ENCODE measurements at places on chromosomes 3 and 15.

- DNase-seq = no peak
Observed at GRCh38 chr3:139642996-139643395, 34.8 kb downstream of the NMNAT3 start.

DNA sequence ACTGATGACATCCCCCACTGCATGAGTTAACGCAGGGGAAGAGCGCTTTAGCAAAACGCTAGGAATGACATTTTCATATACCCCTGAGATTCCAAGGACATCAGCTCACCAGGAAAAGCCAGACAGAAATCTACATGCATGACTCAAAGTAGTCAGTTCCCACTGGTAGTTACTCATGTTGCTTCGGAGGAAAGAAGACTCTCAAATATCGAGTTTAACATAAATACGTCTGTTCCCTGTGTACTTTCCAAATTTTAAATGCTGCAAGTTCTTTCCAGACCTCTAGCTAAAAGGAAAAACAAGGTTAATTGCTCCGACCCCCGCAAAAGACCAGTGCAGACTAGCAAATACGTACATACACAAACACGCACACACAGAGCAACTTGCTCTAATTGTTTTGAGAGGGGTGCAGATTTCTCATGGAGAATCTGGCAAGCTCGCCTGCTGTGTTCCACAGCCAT, 115.4 kb upstream of the PRICKLE2 start:
- no peak for DNase-seq

DNA sequence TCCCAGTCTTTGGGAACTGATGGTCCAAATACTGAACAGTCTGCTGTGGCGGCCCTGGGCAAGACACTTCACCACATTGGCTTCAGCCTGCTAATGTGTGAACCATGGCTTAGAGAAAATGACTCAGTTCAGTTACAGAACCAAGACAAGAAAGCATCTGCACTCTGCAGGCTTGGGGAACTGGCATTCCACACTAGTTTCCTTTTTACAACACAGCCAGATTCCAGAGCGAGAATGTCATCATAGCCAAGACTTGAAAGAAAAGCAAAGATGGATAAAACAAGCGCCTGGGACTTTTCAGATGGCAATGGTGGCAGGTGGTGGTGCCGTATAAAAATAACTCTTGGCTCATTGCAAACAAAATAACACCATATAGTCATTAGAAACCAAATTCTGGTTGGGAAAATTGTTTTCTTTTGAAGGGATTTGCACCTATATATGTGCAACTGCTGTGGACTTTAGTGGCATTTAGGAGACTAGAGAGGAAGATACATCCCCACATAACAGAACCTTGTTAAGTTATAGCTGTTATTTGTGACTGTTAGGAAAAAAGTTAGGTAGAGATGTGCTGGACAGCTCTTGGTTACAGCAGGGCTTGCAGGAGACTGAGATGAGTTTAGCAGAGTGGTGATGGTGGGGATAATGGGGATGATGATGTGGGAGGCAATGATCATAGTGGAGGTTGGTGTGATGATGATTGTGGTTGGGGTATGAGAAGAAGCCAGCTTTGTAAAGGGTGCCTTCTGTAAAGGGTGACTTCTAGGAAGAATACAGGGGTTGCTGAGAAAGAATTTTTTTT, 273.6 kb downstream of the THRB start:
- no peak for DNase-seq

- no peak for DNase-seq
Observed at GRCh38 chr15:76168237-76168984, 108.6 kb downstream of the TMEM266 start.

DNA sequence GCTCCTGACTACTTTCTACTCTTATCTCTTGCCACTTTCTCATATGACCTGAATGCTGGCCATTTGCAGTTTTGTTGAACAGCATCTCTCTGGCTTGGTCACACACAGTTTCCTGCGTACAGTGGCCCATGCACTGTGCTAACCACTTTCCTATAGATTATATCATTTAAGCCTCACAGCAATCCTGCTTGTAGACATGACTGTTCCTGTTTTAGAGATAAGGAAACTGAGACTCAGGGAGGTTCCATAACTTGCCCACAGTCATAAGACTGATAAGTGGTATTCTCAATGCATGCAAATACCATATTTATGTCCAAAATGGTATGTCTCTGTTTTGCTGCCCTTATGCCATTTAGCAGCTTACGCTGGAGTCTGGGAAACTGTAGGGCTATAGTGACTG, 229.5 kb downstream of the NR1D2 start:
- no peak for DNase-seq

DNA sequence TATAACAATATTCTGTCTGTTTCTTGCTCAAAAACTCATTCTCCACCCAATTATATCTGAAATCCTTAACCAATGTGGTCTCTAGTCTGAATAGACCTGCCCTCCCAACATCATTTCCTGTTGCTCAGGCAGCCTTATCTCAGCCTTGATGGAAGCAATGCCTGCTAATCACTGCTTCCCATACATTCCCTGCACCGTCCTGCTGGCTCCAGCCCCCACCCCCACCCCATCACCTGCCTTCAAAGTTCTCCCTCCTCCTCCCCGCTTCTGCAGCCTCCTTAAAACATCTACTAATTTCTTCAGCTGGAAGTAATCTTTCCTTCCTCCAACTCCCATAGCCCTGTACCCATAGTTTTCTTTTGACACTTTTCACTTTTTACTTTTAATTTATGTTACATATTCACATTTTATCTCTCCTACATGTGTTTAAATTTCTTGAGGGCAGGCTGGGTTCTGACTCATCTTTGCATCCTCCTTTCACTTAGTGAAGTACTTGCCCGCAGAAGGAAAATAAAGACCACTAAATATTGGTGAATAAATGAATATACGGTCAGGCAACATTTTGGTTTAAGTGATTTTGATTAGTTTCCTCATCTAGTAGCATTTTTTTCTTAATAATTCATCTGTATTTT, 98.2 kb downstream of the MEIS2 start:
- no peak for DNase-seq

GRCh38 chr15:39219608-39220007, 361.3 kb upstream of the THBS1 start:
- no peak for DNase-seq

- DNase-seq = no peak
Observed at GRCh38 chr3:116384717-116385116, 60.6 kb downstream of the LSAMP start.

DNA sequence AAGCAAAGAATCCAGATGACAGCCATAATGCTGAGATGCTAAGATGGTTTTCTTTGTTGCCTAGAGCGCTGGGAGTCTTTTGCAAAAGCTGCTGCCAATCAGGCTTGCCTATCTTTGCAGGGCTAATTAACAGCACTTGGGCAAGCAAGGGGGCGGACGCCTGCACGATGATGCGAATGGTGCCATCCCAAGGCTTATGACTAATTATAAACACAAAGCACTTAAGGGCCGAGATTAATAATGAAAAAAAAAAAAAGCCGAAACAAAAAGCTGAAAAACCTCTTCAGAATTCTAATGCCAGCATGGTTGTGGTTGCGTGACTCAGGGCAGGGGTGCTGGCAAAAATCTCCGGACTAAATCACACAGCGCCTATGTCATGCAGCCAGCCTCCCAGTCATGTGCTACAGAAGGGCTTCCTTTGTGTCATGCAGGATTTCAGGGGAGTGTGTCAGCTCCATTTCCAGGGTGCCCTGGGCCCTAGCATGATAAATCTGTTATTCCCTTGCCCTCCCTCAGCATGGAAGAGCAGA, 185.0 kb upstream of the ANKRD28 start:
- DNase-seq = no peak

GRCh38 chr15:101676921-101677329, 24.7 kb upstream of the TM2D3 start:
- DNase-seq = no peak

- DNase-seq = no peak
Observed at GRCh38 chr3:144039661-144040060, 68.0 kb downstream of the DIPK2A start.

- no peak for DNase-seq
Observed at GRCh38 chr3:143810953-143811265, 37.4 kb downstream of the SLC9A9 start.

DNA sequence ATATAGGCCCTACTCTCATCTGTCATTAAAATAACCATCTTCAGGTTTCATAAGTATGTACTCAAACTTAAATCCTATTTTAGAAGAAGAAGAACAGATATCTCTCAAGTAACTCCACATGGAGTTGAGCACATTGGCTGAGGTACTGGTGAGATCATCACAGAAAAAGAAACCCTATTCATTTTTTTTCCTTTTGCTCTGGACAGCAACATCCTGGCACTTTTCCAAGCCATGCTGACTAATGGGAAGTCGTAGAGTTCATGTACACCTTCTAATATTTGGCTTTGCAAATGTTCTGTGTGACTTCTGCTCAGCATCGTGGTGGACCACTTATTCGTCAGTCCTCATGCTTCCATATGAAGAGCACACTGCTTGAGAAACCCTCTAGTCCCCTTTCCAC, 336.0 kb upstream of the KCNH8 start:
- no peak for DNase-seq

DNA sequence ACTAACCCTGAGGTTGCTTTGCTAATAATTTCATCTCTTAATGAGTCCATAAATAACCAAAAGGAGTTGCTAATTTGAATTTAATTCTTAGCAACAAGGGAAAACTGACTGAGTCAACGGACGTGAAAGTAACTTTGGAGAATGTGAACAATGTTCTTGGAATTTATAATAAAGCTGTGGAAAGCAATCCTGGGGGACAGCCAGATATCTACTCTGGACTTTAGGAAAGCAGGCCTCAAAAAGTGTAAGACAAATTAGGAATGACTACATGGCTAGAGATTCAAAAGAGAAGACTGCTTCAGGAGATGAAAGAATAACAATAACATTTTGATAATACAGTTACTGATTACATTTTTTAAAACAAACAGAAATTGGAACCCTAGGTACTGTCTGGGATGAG, 318.4 kb upstream of the COL8A1 start:
- no peak for DNase-seq

GRCh38 chr3:43405888-43406642, 119.7 kb downstream of the SNRK start:
- DNase-seq = no peak

DNA sequence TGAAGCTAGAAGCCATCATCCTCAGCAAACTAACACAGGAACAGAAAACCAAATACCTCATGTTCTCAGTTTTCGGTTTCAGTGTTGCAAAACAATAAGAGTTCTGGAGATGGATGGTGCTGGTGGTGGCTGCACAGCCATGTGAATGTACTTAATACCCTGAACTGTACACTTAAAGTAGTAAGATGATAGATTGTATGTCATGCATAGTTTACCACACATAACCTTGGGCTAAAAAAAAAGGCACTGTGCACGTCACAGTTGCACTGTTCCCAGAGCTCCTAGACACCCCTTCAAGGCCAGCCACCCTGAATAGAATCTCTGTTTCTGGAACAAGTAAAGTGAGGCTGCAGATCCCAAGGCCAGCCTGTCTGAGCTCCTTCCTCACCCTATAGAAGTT, 243.3 kb upstream of the IGF1R start:
- DNase-seq = no peak

GRCh38 chr3:51677358-51677757, 6.3 kb downstream of the TEX264 start:
- no peak for DNase-seq

DNA sequence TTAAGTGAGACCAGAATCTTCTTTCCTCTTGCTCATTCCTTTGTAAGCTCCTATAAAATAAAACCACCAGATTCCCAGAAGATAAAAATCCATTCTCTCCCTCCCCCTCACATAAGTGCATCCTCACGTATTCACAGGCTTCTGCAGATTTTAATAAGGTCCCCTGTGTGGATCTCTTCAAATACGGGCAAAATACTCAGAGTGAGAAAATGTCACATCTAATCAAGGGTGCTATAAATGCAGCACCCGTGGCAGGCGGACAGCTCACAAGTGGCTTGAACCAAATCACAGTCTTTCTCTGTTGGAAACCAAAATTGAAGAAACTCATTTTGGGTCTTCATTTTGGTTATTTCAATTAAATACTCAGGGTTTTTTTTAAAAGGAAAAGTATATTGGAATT, 212.9 kb upstream of the CMC1 start:
- DNase-seq = no peak

GRCh38 chr3:185332026-185332735, 30.8 kb upstream of the MAP3K13 start:
- no peak for DNase-seq

- no peak for DNase-seq
Observed at GRCh38 chr3:64408770-64409169, 183.5 kb upstream of the PRICKLE2 start.

DNA sequence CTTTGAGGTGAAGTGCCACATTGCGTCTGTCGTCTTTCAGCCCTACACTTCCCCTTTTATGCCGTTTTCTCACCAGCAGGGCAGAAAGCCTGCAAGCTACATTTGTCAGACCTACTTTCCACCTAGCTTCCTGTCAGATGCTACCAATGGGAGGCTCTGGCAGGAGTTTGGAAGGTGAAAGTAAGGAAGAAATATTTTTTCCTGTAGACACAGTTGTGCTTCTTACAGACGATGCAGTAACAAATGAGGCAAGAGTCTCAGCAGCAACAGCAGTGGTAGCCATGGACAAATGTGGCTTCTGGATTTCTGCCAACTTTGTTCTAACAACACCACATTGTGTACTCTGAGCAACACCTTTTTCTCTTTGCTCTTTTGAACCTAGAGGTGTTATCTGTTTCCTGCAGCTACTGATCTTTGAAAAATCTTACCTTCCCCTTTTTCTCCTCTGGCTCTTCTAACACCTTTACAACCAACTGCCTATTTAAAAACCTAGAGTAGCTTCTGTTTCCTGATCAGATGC, 70.6 kb upstream of the STT3B start:
- peak; percentile 78 for DNase-seq

- no peak for DNase-seq
Observed at GRCh38 chr3:8776406-8776805, 7.0 kb upstream of the OXTR start.

GRCh38 chr15:73440571-73440970, 2.4 kb upstream of the REC114 start:
- no peak for DNase-seq

- DNase-seq = peak; percentile 46
Observed at GRCh38 chr3:196081002-196081833, 672 bp downstream of the TFRC start.

- DNase-seq = no peak
Observed at GRCh38 chr3:194871143-194871863, 185.6 kb downstream of the FAM43A start.

DNA sequence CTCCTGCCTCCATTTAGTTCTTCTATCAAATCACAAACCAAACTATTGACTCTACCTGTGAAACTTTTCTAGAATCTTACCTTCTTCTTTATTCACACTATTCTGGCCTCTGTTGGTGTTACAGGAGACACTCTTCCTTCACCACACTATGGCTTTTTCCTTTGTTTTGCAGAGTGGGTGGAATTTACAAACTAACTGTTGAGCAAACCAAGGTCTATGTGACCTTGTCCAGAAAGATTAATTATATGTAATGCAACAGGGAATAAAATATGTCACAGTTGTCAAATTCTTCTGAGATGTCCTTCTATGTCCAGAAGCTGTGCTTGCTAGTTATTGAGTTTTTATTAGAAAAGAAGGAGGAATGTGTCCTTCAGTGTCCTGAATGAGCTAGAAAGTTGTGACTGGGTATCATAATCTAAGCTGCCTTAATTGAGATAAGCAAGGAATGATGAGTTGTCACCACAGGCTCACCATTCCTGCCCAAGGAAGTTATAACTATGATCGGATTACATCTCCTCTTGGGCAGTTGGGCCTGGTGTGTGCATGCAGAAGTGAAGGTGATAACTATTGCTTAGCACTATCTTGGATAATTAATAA, 21.7 kb downstream of the ARL14 start:
- no peak for DNase-seq
